WTC11 (cell line): ENCODE measurements at places on chromosomes 3 and 15. TPM values are rescaled to one million over a fixed set of nuclear protein-coding genes. Genes with fewer than 3 reads are reported as not detected.

Gene SMCO1
- total RNA-seq = not detected in 3 replicates

DNA sequence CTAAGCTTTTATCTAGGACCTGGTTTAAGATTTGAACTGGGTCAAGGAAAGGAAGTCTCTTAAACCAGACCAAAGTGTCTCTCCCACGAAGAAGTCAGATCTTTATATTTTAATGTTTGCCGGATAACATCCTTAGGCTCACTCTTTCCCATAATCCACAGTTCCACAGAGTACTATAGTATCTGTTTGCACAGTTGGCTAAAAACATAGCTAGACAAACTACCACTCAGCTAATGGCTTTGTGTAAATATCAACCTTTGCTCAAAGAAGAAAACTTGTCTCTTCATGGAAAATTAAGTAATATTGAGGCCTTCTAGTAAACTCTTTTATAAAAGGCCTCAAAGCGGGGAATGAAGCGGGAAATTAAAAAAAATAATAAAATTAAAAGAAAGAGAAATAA is 13.5 kb upstream of the SLC9C1 start:
- peaks cover 22% of the 10 kb centered on the region for H3K4me1 ChIP-seq
- DNase-seq = no peak
- H3K27ac ChIP-seq = 0 out of 2 replicates have a peak overlapping the region, but pooled peaks have one; percentile 56
- H3K4me3 ChIP-seq = no peak overlapping the region
- H3K27me3 ChIP-seq = no peaks in the 10 kb centered on the region

- DNase-seq = no peak
- H3K27ac ChIP-seq = no peak overlapping the region
- H3K4me3 ChIP-seq = no peak overlapping the region
- H3K36me3 ChIP-seq = no peaks in the 10 kb centered on the region
- peaks cover 5% of the 10 kb centered on the region for H3K4me1 ChIP-seq
Observed at GRCh38 chr3:189710620-189711402, 79.6 kb downstream of the TP63 start.

- peak overlapping the region; percentile 18; the same call in 1 of the 2 replicates for H3K4me3 ChIP-seq
- H3K4me1 ChIP-seq = peaks cover 78% of the 10 kb centered on the region
- peak overlapping the region; percentile 84 for H3K27ac ChIP-seq
Observed at GRCh38 chr15:40105517-40106202, 3.0 kb downstream of the BMF start.

- H3K36me3 ChIP-seq = no peaks in the 10 kb centered on the region
- peaks cover 5% of the 10 kb centered on the region; the same call in 1 of the 2 replicates for H3K4me1 ChIP-seq
- no peaks in the 10 kb centered on the region for H3K27me3 ChIP-seq
- DNase-seq = no peak
Observed at GRCh38 chr3:39128951-39129350, 21.5 kb downstream of the TTC21A start.

GRCh38 chr3:111627092-111627491 is 31.9 kb upstream of the ZBED2 start:
- no peaks in the 10 kb centered on the region for H3K4me1 ChIP-seq
- H3K27ac ChIP-seq = no peak overlapping the region
- H3K27me3 ChIP-seq = peaks cover 3% of the 10 kb centered on the region
- H3K36me3 ChIP-seq = peaks cover 21% of the 10 kb centered on the region
- no peak overlapping the region for H3K4me3 ChIP-seq
- DNase-seq = no peak
